Esophagus squamous epithelium (tissue), 5 donors: ENCODE measurements at places on chromosomes 2 and 18. TPM values are rescaled to one million over a fixed set of nuclear protein-coding genes. Genes with fewer than 3 reads are reported as not detected.

Gene RAD51AP2
- 0.04 TPM for total RNA-seq

Gene DLX1
- total RNA-seq, result not detected

- H3K36me3 ChIP-seq, result no peaks in the 10 kb centered on the region
- no peak overlapping the region for H3K4me3 ChIP-seq
- DNase-seq, result no peak
Measured at GRCh38 chr2:180016937-180017336, 9.8 kb upstream of the CWC22 start.

- no peak overlapping the region for H3K27ac ChIP-seq
- DNase-seq, result no peak
- no peaks in the 10 kb centered on the region for H3K27me3 ChIP-seq
- H3K36me3 ChIP-seq, result no peaks in the 10 kb centered on the region
- no peaks in the 10 kb centered on the region for H3K4me1 ChIP-seq
Measured at GRCh38 chr2:184452907-184453306, 145.4 kb upstream of the ZNF804A start.

DNA sequence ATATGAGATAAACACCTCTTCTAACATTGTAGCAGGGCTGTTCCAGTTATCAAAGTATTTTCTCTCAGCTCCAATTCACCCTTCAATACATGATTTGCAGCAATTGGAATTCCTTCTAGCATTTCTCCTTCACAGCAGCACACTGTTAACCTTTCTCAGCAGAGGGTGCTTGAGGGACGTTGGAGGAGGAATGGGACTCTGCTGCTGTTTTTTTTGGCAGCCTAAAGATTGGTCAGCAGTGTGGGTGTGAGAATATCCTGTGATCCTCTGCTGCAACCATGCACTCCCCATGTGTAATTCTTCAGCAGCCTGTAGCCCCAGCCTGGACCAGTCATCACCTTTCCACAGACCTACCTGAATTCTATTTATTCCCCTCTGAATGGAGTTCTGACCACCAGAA, 1708.9 kb upstream of the CELF4 start:
- H3K27ac ChIP-seq, result no peak overlapping the region
- H3K4me3 ChIP-seq, result no peak overlapping the region
- no peaks in the 10 kb centered on the region for H3K36me3 ChIP-seq
- no peaks in the 10 kb centered on the region for H3K4me1 ChIP-seq

DNA sequence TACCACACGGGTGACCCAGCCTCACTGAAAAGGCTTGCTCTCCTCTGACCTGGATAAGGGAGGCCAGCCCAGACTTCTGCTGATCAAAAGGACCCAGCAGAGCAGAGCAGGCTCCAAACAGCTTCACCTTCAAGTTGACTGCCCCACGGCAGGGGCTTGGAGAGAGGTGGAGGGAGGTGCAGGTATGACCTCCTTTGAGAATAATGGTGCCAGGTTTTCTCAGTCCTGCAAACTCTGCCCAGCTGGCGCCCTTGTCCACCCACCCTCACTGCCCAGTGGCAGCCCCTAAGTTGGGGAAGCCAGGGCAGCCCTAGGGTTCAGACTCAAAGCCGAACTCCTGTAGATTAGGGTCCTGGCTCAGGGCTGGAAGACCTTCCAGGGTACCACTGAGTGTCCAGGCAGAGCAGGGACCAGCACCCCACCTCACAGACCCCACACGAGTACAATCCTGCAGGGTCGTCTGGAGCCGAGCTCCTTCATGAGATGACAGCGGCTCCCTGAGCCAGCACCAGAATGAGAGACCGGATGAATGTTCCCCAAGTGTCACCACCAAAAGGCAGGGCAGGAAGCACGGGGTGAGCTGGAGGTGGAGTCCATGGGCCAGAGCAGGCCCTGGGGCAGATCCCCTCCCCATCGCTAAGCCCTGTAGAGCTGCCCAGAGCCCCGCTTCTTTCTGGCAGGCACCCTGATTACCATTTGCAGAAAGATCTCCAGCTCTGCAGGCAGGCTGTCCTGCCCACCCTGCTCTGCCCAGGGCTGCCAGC, 3.6 kb upstream of the GPC1 start:
- H3K4me3 ChIP-seq, result no peak overlapping the region
- DNase-seq, result no peak
- H3K27me3 ChIP-seq, result peaks cover 22% of the 10 kb centered on the region
- peaks cover 18% of the 10 kb centered on the region for H3K4me1 ChIP-seq
- no peaks in the 10 kb centered on the region for H3K36me3 ChIP-seq
- no peak overlapping the region for H3K27ac ChIP-seq

DNA sequence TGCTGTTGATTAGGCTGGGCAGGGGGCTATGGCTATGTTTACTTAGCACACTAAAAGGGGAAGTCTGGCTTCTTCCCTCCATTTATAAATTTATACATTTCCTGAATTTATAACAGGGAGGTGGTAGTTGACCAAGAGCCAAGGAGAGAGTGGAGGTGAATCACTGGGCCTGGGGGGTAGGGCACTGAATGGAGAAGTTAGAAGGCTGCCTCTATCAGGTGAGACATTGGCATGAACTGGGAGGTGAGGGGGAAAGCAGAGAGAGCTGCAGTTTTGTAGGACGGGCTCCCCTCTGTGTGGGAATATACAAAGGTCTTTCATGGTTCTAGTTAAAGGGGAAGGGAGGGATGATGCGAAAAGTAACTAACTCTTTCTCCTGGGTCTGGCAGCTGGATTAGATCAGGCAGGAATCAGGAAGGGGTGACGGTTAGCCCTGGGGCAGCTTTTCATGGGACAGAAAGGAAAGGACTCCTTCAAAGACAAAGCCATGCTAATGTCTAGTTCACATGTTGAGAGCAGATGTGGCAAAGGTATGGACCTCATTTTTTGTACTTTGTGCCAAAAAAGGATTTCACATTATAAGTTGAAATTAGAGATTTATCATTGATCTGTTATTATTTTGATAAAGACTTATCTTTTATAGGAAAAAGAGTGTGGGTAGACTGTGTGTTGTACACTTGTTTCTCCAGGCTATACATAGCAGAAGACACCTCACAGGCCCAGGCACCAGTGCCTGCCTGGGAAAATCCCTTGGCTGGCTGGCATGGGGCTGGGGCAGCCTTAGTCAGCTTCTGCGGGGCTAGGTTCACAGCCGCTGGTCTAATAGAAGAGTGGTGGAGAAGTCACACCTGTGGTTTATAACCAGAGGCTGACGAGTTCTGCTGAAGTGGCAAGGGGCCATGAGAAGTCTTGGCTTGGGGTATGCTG, 158.7 kb downstream of the CLIP4 start:
- H3K27ac ChIP-seq, result no peak overlapping the region
- no peak for DNase-seq
- H3K4me3 ChIP-seq, result no peak overlapping the region
- H3K36me3 ChIP-seq, result no peaks in the 10 kb centered on the region
- no peaks in the 10 kb centered on the region for H3K4me1 ChIP-seq

- no peaks in the 10 kb centered on the region for H3K27me3 ChIP-seq
- no peak overlapping the region for H3K4me3 ChIP-seq
- H3K36me3 ChIP-seq, result no peaks in the 10 kb centered on the region
Measured at GRCh38 chr2:64972876-64973275, 16.3 kb upstream of the SLC1A4 start.

GRCh38 chr2:40240070-40240469, 211.8 kb downstream of the SLC8A1 start:
- H3K4me1 ChIP-seq, result no peaks in the 10 kb centered on the region
- no peak for DNase-seq
- H3K27ac ChIP-seq, result no peak overlapping the region
- H3K4me3 ChIP-seq, result no peak overlapping the region

- no peaks in the 10 kb centered on the region for H3K36me3 ChIP-seq
- DNase-seq, result no peak
- H3K4me3 ChIP-seq, result no peak overlapping the region
Measured at GRCh38 chr2:174332217-174332963, 2.4 kb upstream of the SP9 start.
